Breast epithelium (tissue), 4 donors: ENCODE measurements at places on chromosomes 7 and 10. TPM values are rescaled to one million over a fixed set of nuclear protein-coding genes. Genes with fewer than 3 reads are reported as not detected.

Gene CYP2C18
- total RNA-seq = not detected

Gene OGA
- total RNA-seq = 169 TPM

Gene UBE2D1
- 16.1 TPM for total RNA-seq

Gene RADIL
- 4.4 TPM for total RNA-seq

Gene AKR1C8
- not detected for total RNA-seq

Gene GUSB
- 35.2 TPM for total RNA-seq

Gene UCN3
- not detected for total RNA-seq

Gene ZNF117
- 49.1 TPM for total RNA-seq

Gene FIGNL1
- total RNA-seq = 13.1 TPM

Gene ANXA8L1
- total RNA-seq = 0.48 TPM

Gene RBM20
- 0.48 TPM for total RNA-seq

Gene MOGAT3
- total RNA-seq = 2.6 TPM

Gene HOXA10
- 2.3 TPM for total RNA-seq

Gene HYAL4
- total RNA-seq = 0.15 TPM

Gene MTERF1
- 11.5 TPM for total RNA-seq

Gene COL1A2
- 113 TPM for total RNA-seq

Gene STAG3
- total RNA-seq = 1.3 TPM

Gene CCL24
- not detected for total RNA-seq

Gene PALD1
- 1.9 TPM for total RNA-seq

Gene UCMA
- not detected for total RNA-seq

Gene NUTM2D
- total RNA-seq = 2.9 TPM

Gene KLF14
- not detected for total RNA-seq

Gene CUTC
- 23.4 TPM for total RNA-seq

Gene SLC26A5
- total RNA-seq = 1.0 TPM

Gene HKDC1
- not detected for total RNA-seq

Gene UPK3B
- total RNA-seq = 5.9 TPM

Gene PCLO
- 5.9 TPM for total RNA-seq

Gene AFAP1L2
- 43.9 TPM for total RNA-seq

Gene EGR2
- 4.3 TPM for total RNA-seq

Gene FRAT2
- 15.4 TPM for total RNA-seq

Gene CAPZA2
- total RNA-seq = 138 TPM

Gene TMEM196
- not detected for total RNA-seq

Gene ARMH3
- 18.4 TPM for total RNA-seq

Gene ZFYVE27
- 29.2 TPM for total RNA-seq

Gene PILRA
- 7.9 TPM for total RNA-seq

Gene VCL
- 73.1 TPM for total RNA-seq

Gene RHEB
- total RNA-seq = 89.3 TPM

Gene RBAK
- total RNA-seq = 12.8 TPM

Gene TLX1
- total RNA-seq = not detected

Gene GPR15LG
- total RNA-seq = not detected

Gene FOXI2
- 0.16 TPM for total RNA-seq

Gene ASB10
- total RNA-seq = not detected
